ENCODE measurements at places on chromosomes 1 and 21.

DNA sequence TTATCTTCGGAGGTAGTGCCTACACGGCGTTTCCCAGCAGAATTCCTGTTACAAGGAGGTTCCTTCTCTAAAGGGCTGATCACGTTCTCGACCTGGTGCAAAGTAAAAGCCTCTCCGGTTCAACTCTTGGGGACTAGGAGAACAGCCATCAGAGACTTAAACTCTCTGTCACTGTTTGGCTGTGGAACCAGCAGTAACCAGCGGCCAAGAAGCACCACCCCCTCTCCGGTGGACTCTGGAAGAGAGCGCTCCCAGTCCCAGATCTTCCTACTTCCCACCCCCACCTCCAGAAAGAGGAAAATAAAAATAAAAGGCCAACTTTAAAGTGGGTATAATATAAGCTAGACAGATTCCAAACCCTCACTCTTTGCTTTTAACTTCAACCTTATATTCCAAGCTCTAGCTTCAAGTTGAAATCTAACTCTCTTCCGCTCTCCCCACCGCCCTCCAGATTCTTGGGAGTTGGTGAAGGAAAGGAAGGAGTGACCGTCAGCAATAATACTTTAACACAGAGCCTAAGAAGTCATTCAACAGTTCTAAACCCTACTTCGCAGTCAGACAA, 2.9 kb downstream of the BRINP3 start:
- no peak for DNase-seq

DNA sequence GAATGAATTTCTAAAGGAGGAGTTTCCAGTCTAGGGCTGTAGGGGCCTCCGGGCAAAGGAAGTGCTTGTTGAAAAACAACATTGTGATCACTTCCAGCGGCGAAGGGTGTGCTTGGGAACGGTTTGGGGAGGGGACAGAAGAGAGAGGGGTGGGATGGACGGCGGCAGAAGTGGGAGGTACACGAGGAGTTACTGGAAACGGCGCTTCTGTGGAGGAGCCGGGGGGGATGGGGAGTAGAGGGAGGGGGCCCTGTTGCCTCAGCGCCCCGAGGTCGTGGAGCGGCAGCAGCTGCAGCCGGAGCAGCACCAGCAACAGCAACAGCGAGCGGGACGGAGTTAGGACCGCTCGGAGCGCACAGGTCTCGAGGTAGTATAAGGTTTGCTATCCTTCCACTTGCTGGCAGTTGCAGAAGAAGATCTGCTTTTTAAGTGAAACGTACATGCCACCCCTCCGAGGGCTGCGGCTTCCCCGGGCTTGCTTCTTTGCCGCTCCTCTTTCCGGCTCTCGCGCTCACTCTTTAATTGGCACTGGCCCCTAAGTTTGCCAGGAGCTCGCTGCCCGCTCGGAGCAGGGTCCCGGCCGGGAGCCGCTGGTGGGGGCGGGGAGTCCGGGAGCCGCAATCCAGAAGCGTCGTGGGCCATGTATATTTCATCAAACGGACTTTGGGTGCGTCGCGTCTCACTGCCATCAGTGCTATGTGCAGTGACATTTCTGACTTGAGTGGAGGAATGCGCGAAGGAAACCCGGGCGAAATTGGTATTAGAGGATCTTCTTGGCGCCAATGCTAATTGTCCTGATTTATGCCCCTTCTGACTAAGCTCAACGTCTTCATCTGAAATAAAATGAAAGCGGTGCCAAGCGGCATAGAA, 771 bp upstream of the NTNG1 start:
- DNase-seq = no peak

- no peak for DNase-seq
Measured at GRCh38 chr1:86466109-86466844, 2.5 kb upstream of the CLCA1 start.

- no peak for DNase-seq
Measured at GRCh38 chr1:180020017-180020416, 65.4 kb downstream of the CEP350 start.

DNA sequence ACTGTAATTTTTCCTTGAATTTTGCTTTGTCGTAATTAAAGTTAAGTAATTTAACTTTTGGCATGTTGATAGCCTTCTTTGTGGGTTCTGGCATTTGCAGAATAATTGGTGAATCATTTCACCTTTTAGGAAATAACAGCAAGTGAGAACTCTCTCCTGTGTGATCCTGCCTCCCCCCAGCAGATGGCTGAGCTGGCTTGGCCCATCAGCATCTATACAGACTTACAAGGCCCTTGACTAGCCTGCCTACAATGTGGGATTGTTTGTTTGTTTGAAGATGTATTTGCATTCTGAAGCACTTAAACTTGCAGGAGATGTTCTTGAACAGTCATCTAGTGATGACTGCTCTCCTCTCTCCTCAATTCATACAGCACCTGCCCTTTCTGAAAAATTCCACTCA, 55.9 kb downstream of the MACO1 start:
- DNase-seq = no peak

DNA sequence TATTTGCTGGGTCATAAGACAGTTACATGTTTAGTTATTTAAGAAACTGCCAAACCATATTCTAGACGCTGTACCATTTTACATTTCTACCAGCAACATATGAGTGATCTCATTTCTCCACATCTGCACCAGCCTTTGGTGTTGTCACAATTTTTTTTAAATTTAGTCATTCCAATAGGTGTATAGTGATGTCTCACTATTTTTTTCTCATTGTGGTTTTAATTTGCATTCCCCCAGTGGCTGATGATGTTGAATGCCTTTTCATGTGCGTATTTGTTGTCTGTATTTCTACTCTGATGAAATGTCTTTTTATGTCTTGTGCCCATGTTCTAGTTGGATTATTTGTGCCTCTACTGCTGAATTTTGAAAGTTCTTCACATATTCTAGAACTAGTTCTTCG, 38.4 kb downstream of the NFASC start:
- DNase-seq = no peak

DNA sequence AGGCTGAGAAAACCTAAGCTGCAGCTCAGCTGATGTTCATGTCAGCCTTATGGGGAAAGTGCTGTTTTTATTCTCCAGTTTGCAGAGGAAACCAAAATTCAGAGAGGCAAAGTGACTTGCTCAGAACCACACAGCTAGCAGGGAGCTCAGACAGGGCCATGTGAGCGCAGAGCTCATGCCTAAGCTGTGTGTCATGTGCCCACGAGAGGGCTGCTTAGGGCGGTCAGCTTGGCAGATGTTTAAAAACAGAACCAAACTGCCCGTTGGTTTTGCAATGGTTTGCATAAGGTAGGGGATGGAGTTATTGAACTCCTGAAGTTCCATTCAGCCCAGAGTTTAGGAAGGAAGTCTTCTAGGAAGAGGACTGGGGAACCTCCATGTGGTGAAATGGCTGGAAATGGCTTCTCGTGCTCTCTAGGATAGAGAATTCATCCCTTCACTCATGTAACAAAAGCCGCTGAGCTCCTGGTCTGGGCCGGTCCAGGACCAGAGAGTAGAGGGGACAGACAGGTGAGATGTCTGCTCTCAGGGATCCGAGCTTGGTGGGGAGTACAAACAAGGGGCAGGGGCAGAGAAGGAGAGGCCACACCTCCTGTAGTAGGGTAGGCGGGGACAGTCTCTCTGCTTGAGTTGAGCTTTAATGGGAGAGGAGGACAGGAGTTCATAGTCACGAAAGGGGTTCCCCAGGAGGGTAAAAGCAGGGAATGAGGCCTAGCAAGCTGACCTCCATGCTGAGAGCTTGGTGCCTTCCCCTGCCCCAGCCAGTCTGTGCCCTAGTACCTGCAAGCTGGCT, 46.9 kb downstream of the ARHGEF10L start:
- DNase-seq = no peak

DNA sequence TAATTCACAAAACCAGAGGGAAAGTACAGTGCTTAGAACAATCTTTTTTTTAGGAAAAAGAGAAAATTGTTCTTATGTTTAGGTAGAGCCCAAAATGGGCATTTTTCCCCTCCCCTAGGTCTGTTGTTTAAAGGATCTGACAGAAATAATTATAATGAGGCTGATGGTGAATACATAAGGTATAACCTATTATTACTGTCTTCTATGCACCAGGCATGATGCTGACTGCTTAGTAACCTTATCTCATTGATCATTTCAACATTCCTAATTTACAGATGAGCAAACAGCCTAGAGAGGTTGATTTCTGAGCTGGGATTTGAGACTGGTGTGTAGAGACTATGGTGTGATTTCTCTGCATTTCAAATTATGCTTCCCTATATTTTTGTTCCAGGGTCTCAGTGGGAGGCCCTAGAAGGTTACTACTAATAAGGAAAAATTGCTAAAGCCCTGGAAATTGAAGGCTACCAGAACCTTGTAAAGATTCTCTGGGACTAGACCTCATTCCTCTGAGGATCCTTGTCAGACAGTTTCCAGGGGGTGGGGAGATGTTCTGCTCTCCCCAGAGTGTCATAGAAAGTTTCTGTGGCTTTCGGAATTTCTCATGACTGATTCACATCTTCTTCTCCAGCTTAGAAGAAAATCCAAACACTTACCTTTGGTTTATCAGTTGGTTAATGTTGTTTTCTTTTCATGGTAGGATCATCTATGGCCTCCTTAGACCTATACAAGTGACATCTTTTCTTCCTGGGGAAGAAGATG, 44.9 kb downstream of the ROR1 start:
- no peak for DNase-seq

- DNase-seq = no peak
Measured at GRCh38 chr1:114746450-114747121, 11.2 kb downstream of the CSDE1 start.

GRCh38 chr1:25501235-25502058, 42.0 kb upstream of the LDLRAP1 start:
- DNase-seq = no peak

DNA sequence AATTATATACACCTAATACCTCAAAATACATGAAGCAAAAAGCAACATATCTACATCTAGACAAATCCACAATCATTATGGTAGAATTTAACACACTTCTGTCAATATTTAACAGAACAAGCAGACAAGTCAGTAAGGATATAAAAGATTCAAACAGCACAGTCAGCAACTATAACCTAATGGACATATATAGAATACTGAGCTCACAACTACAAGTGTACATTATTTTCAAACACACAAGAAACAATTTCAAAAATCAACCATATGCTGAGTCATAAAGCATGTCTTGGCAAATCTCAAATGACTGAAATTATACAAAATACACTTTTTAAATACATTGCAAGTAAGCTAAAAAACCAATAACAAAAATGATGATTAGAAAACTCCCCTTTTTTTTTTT, 178.0 kb downstream of the TOMM20 start:
- DNase-seq = no peak

GRCh38 chr1:193229136-193229535, 42.7 kb upstream of the B3GALT2 start:
- no peak for DNase-seq

DNA sequence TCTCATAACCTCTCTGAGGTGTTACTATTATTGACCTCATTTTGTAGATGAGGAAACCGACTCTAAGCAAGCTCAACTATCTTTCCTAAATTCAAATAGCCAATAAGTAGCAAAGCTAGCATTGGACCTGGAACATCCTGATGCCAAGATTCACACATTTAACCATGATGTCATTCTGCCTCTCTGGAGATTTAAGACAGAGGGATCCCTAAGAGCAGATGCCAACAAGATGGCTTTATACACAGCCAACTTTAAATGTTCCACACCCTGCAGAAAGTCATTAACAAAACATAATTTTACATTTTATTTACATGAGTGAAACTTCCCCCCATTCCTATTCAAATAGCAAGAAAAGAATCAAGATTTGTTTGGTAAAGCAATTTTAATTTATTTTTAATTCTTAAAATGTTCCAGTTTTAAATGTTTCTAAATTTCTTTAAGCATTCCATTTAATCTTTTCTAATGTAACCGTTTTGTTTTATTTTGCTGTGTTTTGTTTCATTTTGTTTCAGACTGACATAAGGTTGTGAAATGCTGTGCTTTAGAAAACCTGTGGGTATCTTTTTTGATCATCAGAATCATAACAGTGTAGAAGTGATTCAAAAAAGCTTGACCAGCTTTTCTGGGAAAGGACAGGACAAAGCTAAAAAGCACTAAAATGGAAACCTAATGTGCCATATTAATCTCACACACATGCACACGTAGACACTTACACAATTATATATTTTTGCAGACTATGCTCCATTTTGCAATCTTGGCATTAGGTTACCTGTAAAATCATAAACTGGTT, 7.6 kb upstream of the VAV3 start:
- no peak for DNase-seq

DNA sequence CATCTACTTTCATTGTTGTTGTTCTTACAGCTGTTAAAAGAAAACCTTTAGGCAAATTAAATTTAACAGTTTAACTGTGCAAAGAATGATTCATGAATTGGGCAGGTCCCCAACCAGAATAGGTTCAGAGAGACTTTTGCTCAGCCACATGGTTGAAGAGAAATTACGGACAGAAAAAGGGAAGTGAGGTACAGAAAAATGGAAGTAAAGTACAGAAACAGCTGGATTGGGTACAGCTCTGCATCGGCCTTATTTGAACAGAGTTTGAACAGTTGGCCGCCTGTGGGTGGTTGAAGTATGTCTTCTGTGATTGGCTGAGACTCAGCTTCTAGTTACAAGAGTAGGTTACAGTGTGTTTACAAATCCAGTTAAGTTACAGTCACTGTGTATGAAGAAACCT, 210.1 kb downstream of the FGGY start:
- DNase-seq = no peak

DNA sequence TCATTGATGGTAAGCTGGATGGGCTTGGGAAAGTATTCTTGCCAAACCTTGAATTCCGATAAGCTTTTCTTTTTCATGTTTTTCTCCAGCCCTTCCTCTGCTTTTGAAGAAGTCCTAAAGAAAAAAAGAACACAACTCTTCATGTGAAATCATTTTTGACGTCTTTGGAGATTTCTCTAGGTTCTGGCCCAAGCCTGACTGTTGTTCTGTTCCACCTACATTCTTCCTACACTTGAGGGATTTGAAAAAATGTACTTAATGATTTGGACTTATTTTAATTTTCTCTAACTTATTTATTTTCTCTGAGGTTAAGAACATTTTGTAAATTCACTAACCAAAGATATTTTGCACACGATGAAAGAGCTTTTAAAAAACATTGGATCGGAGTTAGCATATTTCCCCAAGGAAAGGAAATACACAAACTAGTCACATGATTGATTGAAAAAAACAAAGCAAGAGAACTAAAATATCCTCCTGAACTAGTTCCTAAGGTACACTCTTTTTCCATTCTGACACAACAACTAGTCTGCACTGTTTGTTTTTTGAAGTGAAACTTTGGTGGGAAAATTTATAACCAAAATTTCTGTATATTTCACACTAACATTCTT, 82.3 kb downstream of the LTN1 start:
- DNase-seq = no peak

- no peak for DNase-seq
Measured at GRCh38 chr1:44587796-44588460, 86.4 kb downstream of the TMEM53 start.

GRCh38 chr1:230565141-230565540, 77.1 kb upstream of the COG2 start:
- DNase-seq = no peak

GRCh38 chr1:38727684-38728584, 131.6 kb downstream of the RRAGC start:
- no peak for DNase-seq
